H1 (cell line): ENCODE measurements at places on chromosomes 4 and X. TPM values are rescaled to one million over a fixed set of nuclear protein-coding genes. Genes with fewer than 3 reads are reported as not detected.

DNA sequence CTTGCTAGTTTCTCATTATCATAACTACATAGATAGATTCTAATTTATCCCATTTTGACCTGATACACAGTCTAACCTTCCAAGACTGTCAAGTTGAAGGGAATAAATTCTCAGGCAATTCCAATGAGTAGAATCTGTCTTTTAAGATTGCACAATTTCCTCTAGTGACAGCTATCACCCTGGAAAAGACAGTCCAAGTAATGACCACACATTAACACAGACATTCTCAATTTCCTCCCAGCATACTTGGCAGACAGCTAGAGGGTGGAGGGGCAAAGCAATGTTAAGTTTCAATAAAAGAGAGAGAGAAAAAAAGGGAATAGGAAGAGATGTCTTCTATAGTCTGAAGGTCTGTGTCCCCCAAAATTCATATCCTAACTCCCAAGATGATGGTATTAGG lies 234.7 kb downstream of the LDB2 start:
- no peak for DNase-seq

DNA sequence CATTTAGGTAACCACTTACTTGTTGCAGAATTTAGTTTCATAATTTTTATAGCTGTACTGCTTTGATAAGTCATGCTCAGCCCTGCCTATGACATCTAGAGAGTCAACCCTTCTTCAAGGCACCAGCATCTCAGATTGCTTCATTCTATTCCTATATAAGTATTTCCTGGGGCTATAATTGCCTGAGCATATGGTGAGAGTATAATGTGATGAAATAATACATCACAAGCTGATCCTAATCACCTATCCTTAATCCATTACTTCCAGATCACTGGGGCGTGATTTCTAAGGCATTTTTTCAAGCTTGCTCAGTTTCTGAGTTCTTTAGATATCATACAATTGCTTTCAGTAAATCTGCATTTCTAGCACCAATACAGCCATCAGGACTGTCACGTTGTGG lies 200.0 kb upstream of the NPY2R start:
- DNase-seq = no peak

GRCh38 chr4:5746829-5747737 lies 36.1 kb downstream of the EVC start:
- DNase-seq = no peak

DNA sequence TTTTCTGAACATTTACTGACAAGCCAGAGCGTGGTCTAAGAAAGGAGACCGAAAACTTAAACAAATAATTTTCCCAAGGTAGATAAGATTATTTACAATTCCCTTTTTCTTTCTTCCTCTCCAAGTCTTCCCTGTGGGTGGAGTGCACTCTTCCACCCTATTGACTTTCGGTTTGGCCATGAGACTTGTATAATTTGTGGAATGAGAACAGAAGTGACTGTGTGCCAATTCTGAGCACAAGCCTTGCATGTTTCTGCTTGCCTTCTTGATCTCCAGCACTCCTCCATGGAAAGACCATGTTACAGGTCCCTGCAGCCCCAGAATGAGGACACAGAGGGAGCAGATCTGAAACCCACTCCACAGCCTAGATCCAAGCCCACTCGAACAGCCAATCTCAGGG lies 150.0 kb upstream of the HPGD start:
- no peak for DNase-seq

The TCEAL6 gene
- not detected in 2 replicates for total RNA-seq

The SPATA4 gene
- not detected in 2 replicates for total RNA-seq

The BEX4 gene
- total RNA-seq = 45.1 TPM in 2 replicates
